K562 (cell line): ENCODE measurements at places on chromosomes 4 and X. TPM values are rescaled to one million over a fixed set of nuclear protein-coding genes. Genes with fewer than 3 reads are reported as not detected.

The GATA1 gene
- 291 and 297 TPM in 2 replicates for total RNA-seq

The PAQR3 gene
- total RNA-seq = 33.1 and 33.9 TPM in 2 replicates

The ZNF157 gene
- total RNA-seq = not detected in 2 replicates

The EDNRA gene
- 0.04 TPM in 1 of 2 replicates, not detected in the other for total RNA-seq

The AKAP14 gene
- total RNA-seq = not detected in 2 replicates

The HTRA3 gene
- 0.16 TPM in 1 of 2 replicates, not detected in the other for total RNA-seq

The HTN3 gene
- total RNA-seq = not detected in 2 replicates

The WDR1 gene
- total RNA-seq = 186 and 213 TPM in 2 replicates

The TXK gene
- 0.40 and 0.67 TPM in 2 replicates for total RNA-seq

The KDR gene
- total RNA-seq = 0.11 and 0.13 TPM in 2 replicates

The SPIN2A gene
- total RNA-seq = 0.60 and 0.65 TPM in 2 replicates

The GAGE1 gene
- total RNA-seq = 608 and 670 TPM in 2 replicates

The ABLIM2 gene
- total RNA-seq = not detected in 2 replicates

The TLR10 gene
- not detected in 2 replicates for total RNA-seq

The SPANXN2 gene
- total RNA-seq = not detected in 2 replicates

The SLC6A14 gene
- total RNA-seq = 0.04 TPM in 2 replicates

The SPATA4 gene
- total RNA-seq = not detected in 2 replicates

The ARHGEF38 gene
- not detected in 2 replicates for total RNA-seq

The CFAP299 gene
- total RNA-seq = 0.09 and 0.67 TPM in 2 replicates

The ALB gene
- total RNA-seq = 18.5 and 24.2 TPM in 2 replicates

The PTPN13 gene
- total RNA-seq = 0.16 and 0.33 TPM in 2 replicates

The PPP2R2C gene
- 0.04 TPM in 1 of 2 replicates, not detected in the other for total RNA-seq

The REPS2 gene
- 0.07 and 0.18 TPM in 2 replicates for total RNA-seq
